NCI-H1694 (cell line): ENCODE measurements at places on chromosomes 4 and X.

DNA sequence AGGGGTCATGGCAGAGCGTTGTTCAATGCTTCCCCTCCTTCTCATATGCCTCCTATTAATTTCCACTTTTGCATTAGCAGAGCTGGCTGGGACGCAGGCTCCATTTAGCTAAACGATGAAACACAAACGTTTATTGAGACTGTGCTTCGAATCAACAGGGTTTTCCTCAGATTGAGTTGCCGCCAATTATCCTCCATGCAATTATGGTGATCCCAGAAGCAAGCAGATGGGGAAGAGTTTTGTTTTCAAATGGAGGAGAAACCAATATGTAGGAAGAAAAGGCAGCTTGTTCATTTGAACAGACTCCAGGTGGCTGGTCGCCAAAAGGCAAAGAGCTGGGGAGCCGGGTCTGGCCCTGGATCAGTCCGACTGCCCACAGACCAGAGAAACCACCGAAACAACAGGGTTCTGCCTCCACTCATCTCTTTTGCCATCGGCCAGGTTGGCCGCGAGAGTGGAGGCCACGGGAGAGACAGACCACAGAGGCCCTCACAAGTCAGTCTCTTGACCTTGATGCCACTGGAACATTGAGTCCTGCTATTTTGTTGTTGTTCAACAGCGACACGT, 184.8 kb downstream of the GBA3 start:
- peak; percentile 26 for DNase-seq

GRCh38 chr4:6716018-6716911, at the start of gene BLOC1S4:
Gene BLOC1S4, plus strand, starts transcription at chr4:6716174. Its CDS starts 36 bp downstream, at chr4:6716210.
- DNase-seq = peak; percentile 62

GRCh38 chr4:8329560-8329858, 60.0 kb downstream of the HTRA3 start:
- DNase-seq = no peak

DNA sequence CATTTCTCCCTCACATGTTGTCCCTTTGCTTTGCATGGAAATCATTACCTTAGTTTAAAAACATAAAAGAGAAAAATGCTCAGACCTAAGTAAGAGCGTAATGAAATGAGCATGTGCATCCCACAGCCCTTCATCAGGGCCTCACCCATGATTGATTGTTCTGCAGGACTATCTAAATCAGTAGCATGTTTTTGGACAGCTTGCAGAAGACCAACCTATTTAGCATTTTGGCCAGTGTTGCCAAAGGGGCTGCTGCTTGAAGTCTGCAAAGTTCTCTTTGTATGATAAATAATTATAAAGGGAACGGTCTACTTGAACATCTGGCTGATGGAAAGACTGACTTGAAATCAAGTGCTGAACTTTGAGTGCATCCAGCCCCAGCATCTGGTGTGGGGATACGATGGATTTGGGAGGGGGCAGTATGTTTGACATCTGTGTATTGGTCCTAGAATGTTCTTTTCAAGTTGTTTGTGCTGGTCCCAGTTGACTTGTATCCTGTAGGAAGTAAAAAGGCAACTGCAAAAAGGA, 76.1 kb upstream of the LIMCH1 start:
- DNase-seq = no peak

DNA sequence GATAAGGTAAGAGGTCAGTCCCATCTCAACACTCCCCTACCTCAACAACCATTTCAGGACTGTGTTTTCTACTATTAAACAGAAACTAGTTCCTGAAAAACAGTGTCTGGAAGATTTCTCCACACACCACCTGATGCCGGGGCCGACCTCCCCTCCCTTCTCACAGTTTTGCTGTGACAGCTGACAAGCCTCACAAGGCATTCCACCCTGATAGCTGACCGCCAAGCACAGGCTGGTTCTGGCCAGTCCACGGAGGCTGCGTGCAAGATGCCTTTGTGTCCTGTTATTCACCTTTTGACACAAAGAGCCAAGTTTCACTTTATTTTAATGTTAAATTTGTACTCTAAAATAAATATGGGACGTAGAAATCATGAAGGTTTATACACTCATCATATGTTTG, 758.6 kb downstream of the PDHA2 start:
- DNase-seq = no peak

GRCh38 chr4:48032721-48033120, 16.1 kb downstream of the NIPAL1 start:
- DNase-seq = no peak

DNA sequence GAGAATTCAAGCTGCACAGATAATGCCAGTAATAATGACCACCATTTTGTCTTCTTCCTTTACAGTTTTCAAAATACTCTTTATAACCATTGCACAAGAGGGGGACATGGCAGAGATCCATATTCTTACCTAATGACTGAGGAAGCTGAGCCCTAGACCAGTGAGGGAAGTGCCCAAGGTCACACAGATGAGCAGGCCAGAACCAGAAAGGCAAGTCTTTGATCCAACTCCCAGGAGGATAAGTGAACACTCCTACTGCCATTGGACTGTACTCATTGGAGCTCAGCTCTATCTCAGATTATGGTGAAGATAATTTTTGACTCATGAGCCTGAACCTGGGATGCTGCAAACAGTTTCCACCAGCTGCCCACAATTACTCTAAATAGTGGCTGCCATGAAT, 28.6 kb downstream of the AMER1 start:
- DNase-seq = no peak

DNA sequence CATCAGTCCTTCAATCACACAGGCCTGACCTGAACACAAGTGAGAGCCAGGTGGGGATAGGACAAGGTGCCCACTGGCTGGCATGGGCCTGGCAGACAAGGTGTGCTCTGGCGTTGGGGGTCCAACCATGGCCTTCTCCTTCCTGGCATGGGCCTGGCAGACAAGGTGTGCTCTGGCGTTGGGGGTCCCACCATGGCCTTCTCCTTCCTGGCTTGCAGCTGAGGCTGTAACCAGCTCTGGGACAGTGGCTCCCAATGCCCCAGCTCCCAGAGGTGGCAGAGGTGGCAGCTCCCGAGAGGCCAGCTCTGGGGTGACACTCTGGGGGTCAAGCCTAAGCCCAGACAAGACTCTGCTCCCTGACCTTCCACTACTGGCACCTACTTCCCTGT, 62.6 kb downstream of the JAKMIP1 start:
- DNase-seq = no peak

DNA sequence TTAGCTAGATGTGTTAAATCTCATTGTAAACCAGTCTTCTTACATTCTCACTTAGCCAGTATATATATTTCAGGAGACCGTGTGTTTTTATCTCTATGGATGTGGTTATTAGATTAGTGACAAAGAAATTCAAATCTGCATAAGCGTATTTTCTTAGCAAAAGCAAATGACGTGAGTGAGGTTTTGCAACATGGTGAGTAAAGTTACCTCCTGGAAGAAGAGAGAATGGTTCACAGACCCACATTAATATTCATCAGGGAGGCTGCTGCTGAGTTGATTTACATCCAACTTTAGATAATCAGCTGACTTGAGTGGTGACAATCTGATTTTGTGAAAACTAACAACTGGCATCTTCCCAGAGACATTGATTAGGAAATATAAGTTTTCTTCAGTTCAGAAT, 589.9 kb upstream of the GALNT7 start:
- DNase-seq = no peak

GRCh38 chrX:14573161-14573560, 43.8 kb downstream of the GLRA2 start:
- no peak for DNase-seq

- DNase-seq = no peak
These were observed 98.0 kb downstream of the MAML3 start for GRCh38 chr4:140056015-140056414.
